ENCODE measurements at places on chromosomes 6 and 20.
A peak's percentile ranks its signal among the peaks of the same experiment; 100 is the strongest.

DNA sequence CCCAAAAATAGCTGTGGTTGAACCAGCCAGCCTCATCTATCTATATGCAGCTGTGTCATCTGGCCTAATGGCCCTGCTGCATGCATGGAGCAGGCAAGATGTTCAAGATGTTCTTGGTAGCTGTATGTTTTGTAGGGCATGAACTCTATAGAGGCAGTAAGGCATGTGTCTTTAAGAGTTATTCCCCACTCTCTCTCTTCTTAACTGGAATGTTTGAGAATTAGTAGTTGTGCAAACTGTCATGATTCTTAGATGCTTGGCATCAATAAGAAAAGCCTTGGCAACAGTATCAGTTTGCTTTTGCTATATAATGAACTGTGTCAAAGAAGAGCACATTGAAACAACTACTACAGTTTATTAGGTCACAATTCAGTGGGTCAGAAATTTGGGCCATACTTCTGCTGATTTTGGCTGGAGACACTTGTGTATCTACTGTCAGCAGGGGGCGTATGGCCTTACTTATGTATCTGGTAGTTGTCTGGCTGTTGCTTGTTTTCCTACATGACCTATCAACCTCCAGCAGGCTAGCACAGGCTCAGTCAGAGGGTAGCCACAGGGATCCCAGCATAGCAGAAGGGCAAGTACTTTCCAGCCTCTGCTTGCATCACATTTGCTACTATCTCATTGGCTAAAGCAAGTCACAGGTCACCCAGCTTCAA, 56.1 kb upstream of the LAMP5 start:
- no peak for DNase-seq

DNA sequence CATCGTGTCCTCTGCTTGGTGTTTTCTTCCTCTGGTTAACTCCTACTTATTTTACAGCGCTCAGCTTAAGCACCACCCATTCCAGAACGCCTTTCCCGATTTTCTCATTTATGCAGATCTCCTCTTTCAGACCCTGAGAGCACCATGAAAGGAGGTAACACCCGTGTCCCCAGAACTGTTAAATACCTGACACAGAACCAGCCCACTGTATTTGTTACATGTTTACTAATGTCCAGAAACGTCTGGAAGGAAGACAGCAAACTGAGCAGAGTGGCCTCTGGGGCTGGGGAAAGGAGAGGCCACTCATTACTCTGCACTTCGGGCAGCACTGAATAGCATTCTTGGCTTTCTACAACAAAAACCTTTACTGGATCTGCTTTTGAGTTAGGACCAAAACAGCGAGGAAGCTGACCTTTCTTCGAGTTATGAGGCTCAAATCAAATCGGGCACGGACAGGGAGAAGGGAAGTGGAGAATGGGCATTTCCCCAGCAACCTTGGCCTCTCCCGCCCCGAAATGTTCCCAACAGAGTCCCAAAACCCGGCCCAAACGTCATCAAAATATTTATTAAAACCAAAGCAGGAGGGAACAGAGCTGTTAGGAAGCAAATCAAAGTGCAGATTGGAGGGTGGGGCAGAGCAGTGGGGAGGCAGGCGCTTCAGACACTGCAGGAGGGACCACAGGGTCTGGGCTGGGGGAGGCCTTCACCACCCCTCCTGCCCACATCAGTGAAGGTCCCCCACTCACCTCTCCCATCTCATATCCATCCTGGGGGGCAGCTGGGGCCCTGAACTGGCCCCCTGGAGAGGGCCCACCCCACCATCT, 1.1 kb upstream of the NECAB3 start:
- DNase-seq, result peak; percentile 72

GRCh38 chr6:27693766-27694546, 218.2 kb downstream of the OR2B2 start:
- peak; percentile 57 for DNase-seq

DNA sequence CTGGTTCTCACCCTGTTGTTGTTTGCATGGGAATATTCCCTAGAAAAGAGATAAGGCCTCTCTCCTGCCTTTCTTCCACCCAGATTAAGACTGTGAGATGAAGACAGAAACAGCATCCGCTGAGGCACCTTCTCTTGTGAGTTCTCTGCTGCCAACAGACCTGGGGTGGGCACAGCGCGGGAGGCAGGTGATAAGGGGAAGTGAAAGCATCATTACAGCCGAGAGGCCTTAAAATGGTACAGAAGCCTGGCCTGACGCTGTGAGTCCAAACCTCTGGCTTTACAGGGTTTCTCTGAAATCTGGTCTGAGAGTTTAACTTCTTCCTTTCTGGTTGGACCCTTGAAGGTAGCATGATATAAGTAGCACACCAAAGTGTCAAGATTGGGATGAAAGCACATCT, 21.0 kb upstream of the IYD start:
- DNase-seq, result no peak

GRCh38 chr6:24910961-24911725, 24.6 kb downstream of the RIPOR2 start:
- DNase-seq, result peak; percentile 76

DNA sequence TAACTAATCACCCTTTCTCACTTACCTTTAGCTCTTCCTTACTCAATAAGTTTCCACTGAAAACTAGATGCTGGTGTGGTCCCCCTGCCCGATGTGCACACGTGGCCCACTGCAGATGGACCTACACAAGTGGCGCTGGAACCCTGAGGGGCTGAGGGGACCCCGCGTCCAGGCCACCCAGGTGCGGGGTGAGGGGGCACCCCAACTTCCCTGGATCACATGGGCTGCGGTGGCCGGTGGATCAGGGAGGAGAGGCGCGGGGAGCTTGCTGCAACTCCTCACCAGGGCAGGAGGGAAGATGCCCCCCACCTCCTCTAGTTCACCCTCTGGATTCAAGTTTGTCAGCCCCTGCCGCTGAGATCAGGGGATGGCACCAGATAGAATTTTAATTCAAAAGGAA, 12.5 kb upstream of the HLA-DOA start:
- DNase-seq, result no peak

GRCh38 chr6:109457562-109457996, 2.0 kb upstream of the MICAL1 start:
- no peak for DNase-seq

DNA sequence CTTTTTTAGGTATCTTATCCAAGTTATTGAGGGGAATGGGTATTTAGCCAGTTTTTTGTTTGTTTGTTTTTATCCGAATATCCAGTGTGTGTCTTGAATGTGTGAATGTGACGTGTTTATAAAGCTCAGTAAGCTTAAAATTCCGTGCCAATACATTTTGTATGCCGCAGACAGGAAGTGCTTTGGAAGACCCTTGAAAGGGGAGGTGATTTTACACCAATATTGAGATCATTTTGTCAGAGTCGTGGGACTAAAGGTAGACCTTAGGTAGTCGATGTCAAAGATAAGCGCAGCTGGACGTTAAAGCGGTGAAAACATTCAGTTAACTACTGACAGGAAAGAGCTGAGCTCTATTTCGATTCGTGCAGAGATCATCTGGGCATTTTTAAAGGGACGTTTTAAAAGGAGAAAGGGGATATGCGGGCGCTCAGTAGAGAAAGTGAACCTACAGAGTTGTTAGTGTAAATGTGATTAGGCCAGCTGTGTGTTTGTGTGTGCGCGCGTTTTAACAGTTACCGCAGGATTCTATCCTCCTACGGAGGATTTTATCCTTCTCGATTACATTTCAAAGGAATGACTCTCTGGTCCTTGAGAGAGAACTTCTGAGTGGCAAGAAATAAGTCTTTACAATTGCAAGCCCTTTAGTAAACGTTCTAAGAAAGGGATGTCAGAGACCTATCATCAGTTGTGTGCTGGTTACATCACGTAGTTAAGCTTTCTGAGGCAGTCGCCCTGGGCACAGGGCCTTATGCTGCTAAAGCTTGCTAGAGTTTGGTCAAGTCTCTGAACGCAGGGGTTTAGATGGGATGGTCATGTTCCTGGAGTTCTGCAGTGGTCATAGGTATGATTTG, 625 bp upstream of the ECHDC1 start:
- DNase-seq, result peak; percentile 37

DNA sequence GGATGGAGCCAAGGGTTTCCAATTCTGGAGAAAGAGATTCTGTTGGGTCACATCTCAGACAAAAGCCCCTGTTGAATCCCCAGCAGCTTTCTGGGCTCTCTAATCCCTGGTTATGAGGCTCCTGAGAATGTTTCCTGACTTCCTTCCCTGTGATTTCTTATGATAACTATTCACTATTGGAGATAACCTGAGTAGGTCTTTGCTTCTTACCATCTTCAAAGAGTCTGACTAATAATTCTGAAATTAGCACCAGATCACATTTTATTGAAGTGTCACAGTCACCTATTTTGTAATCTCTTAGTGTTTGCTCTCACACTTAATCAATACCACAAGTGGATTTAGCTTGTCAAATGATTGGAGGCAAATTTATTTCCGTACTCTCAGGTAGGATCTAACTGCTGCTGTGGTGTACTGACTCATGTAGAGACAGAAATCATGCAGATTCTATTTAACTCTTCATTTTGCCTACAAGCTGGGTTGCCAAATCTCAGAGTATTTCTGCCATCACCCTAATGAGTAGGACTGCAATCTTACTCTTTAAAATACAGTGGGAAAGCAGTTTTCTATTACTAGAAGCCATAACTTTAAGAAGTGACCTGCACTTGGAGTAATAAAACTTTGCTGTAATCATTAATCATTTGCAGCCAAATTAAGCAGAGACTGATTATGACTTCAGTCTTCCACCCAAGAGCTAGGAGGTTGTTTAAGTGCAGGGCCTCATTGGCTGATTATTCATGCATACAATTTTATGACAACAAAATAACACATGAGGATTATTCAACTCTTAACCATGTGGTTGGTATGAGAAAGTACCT, 422.1 kb downstream of the EPM2A start:
- no peak for DNase-seq

GRCh38 chr20:25020345-25020744, 27.8 kb upstream of the APMAP start:
- DNase-seq, result no peak

- DNase-seq, result no peak
Measured at GRCh38 chr20:44415833-44416715, 59.6 kb upstream of the TTPAL start.

DNA sequence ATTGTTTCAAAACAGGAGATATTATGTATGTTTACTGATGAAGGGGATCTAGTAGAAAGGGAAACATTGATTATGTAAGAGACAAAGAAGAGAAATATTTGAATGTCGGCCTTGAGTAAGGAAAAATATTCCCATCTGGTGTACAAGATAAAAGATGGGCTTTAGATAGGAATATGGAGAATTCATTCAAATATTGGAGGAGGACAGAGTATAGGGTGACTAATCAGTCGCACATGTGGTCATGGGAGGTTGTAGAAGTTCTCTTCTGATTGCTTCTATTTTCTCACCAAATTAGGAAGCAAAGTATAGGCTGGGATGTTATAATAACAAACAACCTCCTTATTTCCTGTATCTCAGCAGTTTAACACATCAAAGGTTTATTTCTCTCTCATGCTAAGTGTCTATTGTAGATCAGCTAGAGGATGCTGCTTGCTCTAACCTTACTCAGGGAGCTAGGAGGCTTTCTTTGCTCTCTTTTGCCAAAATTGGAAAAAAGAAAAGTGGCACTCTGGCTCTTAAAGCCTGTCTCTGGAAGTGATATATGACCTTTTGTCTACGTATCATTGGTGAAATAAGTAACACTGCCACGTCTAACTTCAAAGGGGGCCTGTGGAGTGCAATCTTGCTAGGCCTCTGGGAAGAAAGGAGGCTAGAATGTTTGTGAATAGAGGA, 1.2 kb upstream of the HDDC2 start:
- no peak for DNase-seq

GRCh38 chr6:127737768-127738167, 160.8 kb downstream of the C6orf58 start:
- no peak for DNase-seq

DNA sequence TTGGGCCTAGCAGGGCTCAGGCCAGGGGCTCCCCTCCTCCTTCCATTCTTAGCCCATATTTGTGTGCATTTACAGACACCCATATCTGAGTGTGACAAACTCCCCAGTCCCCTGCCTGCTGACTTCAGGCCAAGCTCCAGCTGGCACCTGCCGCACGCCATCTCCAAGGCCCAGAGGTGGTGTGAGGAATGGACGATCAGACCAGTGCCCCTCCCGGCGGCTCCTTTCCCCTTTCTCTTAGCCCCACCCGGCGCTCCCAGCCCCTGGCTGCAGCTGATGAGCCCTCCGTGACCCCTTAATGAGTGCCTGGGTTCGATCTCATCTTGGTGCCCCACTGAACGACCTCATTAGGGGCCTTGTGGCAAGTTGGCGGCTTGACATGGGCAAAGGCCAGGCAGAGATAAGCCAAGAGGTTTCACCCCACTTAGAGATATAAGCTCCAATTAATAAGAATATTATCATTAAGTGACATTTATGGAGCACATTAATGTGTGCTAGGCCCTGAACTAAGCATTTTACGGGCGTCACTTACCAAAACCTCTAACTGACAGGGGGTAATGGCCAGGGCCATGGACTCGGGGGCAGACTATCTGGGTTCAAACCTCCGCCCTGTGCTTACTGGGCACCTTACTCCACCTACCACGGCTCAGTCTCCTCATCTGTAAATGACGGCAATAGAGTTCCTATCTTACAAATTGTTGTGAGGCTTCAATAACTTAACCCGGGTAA, 17.5 kb downstream of the ADA start:
- DNase-seq, result no peak

DNA sequence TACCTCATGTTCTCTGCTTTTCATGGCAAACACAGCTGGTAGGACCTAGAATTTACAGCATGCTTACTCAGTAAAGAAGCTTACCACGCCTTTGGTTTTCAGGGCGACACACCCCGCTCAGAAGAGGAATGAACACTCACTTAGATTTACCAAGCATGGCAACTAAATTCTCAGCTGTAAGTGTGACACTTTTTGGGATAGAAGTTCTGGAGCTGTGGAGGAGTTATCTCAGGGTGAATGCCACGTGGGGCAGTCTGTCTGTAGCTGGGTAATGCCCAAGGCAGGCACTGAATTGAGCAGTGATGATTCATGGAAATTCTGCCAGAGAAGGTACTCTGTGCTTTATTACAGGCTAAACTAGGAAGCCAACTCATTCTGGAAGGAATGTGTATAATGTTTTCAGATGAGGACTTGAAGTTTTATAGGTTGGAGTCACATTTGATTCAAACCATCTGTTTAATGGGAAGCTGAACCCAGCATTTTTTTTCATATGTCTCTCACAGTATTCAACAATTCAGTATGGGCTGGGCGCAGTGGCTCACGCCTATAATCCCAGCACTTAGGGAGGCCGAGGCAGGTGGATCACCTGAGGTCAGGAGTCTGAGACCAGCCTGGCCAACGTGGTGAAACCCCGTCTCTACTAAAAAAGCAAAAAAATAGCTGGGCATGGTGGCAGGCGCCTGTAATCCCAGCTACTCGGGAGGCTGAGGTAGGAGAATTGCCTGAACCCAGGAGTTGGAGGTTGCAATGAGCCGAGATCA, 3.5 kb upstream of the PRIM2 start:
- DNase-seq, result peak; percentile 98

DNA sequence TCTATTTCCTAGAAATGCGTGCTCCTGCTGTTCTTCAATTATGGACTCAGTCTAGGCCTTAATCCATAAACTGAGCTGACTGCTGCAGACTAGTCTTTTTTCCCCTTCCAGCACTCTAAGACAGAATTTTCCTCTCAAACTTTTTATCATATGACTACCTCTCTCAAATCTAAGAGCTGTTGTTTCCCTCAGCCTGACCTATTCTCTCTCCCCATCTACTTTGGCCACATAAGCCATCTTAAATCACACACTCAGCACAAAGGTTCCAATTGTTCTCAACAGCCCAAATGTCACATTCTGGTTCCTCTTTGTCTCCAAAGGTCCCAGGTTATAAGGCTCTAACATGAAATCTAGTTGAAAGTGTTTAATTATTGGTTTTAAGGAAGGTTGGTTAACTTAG, 85.2 kb downstream of the PRSS35 start:
- no peak for DNase-seq

Measured in umbilical cord (tissue), 2 donors.